DMS53 (cell line): ENCODE measurements at places on chromosomes 2 and 18.

DNA sequence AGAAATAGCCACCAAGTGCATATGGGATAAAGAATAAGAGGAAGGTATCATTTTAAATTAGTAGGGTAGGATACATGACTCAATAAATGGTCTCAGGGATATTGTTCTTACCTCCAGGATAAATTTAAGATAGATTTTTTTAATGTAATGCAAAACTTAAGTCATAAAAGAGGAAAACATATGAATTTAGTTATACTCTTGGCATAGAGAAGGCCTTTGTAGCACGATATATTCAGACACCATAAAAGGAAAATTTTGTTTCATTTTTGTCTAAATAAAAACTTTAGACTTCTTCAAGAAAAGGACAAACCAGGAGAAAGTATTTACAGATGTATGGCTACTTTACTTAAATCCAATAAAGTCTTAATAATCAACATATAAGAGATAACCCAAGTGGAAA lies 78.5 kb upstream of the CAB39 start:
- no peak for DNase-seq

DNA sequence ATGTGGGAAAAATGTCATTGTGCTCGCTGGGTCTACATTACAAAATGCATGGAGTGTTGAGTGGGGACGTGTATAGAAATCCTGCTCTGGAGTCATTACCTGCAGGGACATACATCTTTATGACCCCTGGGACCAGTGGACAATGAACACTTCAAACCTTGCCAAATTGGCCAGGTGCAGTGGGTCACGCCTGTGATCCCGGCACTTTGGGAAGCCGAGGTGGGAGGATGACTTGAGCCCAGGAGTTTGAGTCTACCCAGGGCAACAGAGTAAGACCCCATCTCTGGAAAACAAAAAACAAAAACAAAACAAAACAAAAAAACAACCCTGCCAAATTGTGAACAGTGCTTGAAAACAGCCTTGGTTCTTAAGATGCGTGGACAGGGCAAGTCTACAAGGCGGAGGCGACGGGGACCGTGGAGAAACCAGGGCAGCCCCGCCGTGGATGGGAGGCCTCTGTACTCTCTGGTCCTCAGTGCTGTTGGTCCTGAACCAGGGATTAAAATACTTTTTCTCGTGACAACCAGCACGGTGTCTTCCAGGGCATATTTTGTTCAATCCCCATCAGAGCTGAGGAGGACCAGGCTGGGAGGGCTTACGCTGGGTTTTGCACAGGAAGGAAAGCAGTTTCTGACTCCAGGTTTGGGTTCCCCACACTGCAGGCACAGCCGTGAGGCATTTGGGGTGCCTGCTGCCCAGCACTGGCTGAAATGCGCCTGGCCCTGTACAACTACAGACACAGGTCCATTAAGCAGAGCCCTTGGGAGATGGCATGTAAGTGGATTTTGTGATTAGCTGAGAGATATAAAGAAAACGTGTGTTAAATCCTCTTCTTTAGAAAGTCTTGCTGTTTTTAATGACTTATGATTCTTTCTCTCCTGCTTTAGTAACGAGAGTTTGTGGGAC lies 13.7 kb downstream of the COLEC11 start:
- DNase-seq, result no peak

GRCh38 chr2:220959391-220959802 lies 612.7 kb downstream of the EPHA4 start:
- no peak for DNase-seq

DNA sequence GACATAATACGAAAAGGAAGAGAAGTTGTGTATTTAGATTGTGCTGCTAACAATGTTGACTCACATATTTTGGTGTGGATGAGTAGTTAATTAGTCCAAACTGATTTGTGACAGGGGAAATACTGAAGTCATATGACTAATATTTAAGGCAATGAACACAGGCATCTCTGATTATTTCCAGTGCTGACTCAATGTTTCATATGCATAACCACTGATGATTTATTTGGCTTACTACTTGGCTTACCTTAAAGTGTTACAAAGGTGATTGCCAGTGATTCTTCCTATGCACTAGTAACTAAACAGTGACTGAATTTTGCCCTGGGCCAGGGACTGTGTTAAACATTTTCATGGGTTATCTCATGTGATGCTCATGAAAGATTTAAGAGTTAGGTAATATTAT lies 722.6 kb downstream of the METTL4 start:
- DNase-seq, result no peak

GRCh38 chr2:240151477-240152031 lies 11.1 kb upstream of the OTOS start:
- no peak for DNase-seq

- no peak for DNase-seq
These were observed 65.3 kb downstream of the BIRC6 start for GRCh38 chr2:32422133-32422532.

- DNase-seq, result no peak
These were observed 335.2 kb downstream of the GBX2 start for GRCh38 chr2:235832941-235833340.

DNA sequence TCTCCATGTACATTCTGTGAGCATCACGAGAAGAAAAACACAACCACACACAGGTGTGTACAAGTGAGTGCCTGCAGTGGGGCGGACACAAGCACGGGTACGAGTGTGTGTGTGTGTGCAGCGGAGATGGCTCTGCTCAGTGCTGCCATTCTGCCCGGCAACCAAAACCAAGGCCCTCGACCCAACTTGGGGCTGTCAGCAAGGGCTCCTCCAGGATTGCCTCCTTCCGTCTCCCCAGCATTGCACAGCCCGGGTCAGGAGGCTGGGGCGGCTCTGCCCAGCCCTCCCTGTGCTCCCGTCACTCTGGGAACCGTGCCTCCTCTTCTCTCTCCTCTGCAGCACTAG lies 66.5 kb downstream of the PXDN start:
- DNase-seq, result no peak

DNA sequence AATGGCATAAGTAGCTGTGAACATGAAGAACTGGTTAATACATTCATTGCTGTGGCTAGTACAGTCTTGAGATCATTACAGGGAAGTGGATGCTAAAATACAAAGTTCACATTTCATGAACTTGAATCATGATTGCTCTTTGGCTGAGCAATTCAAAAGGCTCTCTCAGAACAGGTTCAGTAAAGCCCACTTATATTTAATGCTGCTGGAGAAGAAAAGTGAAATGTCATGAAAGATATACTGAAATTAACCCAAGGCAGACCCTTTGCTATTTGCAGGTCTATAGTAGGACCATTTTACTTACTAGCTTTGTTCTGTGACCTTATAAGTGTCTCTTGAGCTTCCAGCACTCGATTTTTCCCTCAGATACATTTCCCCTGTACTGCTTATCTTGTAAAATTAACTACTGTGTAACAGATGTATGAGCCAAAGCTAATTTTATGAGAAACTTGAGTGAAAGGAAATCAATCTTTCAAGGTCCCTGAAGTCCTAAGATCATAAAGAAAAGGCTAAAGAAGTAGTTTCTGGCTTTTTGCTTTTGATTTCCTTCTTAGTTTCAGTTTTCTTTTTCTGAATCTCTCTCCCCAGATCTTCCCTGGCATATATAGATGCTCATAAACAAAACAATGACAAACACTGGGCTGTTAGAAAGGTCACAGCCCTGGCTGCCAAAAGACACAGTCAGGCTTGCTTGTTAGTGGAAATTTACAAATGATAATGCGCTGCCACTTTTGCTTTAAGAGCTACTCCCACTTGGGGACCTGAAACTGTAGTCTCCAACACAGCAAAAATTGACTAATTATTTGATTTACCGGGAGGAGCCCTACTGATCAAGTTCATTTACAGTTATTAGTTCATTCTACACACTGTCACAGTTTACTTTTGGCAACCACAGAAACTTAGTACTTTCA lies 132.7 kb upstream of the XPO1 start:
- DNase-seq, result peak; percentile 36

DNA sequence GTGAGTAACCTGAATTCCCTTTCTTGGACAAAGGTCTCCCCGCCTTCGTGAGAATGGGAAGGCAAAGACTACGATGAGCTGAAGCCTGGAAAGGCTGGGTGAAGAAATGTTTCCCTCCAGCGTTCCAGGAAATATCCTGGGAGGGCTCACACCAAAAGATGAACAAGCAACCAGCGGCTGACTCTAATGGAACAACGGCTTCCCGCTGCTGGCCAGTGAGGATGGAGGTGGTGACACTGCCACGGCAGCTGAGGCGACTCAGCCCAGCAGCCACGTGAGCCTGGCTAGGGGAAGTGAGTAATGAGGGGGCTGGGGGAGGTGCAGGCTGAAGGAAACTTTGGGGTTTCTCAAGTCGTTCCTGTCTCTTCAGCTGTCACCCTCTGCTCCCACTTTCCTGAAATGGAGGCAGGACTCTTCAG lies 105.0 kb upstream of the SMAD7 start:
- no peak for DNase-seq

DNA sequence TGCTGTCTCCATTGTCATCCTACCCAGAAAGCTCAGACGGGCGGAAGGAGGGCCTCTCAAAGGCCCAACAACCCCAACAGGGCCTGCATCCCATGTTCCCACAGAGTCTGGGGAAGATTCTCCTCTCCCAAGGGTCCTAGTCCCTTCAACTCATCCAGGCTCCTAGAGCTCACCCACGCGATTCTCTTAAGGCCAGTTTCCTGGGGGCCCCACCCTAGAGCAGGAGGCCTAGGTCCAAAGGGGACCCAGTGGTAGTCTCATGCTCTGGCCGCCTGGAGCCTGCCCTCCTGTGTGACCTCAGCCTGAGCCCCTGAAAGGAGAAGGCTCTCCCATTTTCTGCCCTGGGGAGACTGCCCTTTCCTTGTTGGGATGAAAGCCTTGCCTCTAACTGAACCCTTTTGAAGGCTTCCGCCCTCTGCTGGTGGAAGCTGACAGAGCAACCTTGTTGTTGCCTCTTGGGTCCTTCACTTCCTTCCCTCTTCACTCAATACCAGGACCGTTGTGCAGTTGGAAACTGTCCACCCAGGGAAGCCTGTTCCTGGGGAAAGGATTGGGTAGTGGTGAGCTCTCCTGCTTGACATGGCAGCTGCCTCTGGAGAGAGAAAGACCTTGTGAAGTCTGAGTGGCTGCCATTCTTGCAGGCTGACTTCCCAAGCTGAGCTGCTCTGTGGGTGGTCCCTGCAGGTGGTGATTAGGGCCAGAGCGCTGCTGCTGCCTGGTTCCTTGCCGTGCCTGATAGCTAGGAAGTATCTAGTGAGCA lies 86.0 kb upstream of the ALPP start:
- DNase-seq, result peak; percentile 73

GRCh38 chr2:203033395-203033794 lies 18.7 kb downstream of the NBEAL1 start:
- DNase-seq, result no peak

- peak; percentile 56 for DNase-seq
These were observed 780.1 kb upstream of the LINC00305 start for GRCh38 chr18:64929036-64929435.

DNA sequence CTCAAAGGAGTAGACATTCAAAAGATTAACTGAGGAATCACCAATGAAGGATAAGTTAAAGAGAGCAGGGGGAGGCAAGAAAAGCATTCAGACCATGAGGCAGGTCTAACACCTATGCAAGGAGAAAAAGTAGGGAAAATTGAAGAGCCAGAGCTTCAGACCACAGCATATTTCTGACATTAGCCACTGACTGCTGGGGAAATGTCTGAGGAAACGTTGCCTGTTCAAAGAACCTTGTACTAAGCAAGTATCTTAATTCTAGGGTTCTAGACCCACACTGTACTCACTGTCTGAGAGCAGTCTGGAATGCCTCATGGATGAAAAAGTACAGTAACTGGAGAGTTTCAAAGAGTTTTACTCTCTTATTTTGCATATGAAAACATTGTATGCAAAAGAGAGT lies 39.5 kb upstream of the TFPI start:
- no peak for DNase-seq

GRCh38 chr2:227479865-227480475 lies 8.0 kb downstream of the AGFG1 start:
- peak; percentile 24 for DNase-seq

- peak; percentile 89 for DNase-seq
These were observed 1.1 kb downstream of the PRKRA start for GRCh38 chr2:178449700-178450523.

DNA sequence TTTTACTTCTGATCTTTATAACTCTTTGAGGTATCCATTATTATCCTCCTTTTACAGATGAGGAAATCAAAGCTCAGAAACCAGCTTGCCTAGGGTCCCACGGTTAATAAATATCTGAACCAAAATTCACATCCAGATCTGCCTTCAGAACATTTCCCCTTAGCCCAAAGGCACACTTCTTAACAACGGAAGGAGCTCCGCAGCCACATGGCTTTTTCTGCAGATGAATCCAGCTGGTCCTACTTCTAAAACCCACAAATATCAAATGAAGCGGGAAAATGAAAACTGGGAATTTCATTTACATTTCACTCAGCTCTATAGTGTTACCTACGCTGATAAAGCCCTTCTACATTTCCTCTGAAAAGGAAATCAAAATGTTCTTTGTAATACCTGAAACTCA lies 357.0 kb upstream of the ID2 start:
- DNase-seq, result no peak

DNA sequence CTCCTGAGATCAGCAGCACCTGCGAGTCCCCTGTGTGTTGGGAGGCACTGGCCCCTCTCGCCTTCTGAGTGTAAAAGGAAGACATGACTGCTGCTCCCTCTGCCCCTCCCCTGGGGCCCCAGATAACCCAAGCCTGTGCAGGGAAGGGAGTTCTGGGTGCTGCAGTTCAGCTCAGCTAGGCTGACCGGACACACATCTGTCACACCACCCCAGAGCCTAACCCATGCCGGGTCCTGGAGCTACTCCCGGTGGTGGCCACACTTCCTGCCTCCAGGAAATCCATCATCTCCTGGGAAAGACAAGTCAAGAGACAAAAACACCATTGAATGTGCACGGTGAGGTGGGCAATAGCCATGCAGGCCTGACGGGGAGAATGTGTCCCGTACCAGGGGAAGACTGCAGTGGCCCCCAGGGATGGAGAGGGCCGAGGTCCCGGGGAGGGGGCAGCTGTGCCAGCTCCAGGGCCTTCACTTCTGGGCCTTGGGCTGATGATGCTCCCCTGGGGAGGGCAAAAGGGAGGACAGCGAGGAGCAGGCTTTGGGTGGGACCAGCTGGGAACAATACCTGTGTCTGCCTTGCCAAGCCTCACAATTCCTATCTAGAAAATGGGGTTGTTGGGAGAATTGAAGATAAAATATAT lies 210.6 kb downstream of the TFCP2L1 start:
- DNase-seq, result peak; percentile 52

GRCh38 chr2:172204309-172204708 lies 101.6 kb upstream of the DLX2 start:
- no peak for DNase-seq

GRCh38 chr2:14681608-14682007 lies 49.1 kb downstream of the LRATD1 start:
- DNase-seq, result no peak
